ENCODE measurements at places on chromosomes 6 and 20. TPM values are rescaled to one million over a fixed set of nuclear protein-coding genes. Genes with fewer than 3 reads are reported as not detected.

GRCh38 chr6:95546148-95546547 lies 31.2 kb upstream of the MANEA start:
- no peaks in the 10 kb centered on the region for H3K27me3 ChIP-seq
- DNase-seq = no peak
- H3K4me1 ChIP-seq = no peaks in the 10 kb centered on the region
- no peaks in the 10 kb centered on the region for H3K36me3 ChIP-seq

Gene CD93
- total RNA-seq = 206 TPM

- DNase-seq = no peak
- no peaks in the 10 kb centered on the region for H3K36me3 ChIP-seq
- peaks cover 17% of the 10 kb centered on the region for H3K4me1 ChIP-seq
- no peak overlapping the region for H3K27ac ChIP-seq
Observed at GRCh38 chr6:1763404-1763803, 153.7 kb downstream of the FOXC1 start.

Gene C6orf163
- not detected for total RNA-seq

DNA sequence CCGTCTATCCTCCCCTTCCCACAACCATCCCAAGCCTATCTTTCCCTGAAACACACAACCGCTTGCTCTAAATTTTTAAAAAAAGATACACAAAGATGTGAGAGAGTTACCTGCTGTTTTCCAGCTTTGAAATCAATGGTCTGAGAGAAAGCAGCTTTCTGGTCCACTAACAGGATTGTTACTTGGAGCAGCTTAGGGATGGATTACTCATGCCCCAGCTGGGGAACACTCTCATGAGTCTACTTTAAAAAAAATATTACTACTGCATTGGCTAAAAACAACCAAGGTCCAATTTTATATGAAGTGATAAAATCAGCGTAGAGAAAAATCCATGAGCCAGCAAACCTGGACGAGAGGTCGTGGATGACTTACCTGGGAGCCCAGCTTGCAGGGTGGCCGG lies 29.6 kb upstream of the FOXC1 start:
- H3K27ac ChIP-seq = no peak overlapping the region

DNA sequence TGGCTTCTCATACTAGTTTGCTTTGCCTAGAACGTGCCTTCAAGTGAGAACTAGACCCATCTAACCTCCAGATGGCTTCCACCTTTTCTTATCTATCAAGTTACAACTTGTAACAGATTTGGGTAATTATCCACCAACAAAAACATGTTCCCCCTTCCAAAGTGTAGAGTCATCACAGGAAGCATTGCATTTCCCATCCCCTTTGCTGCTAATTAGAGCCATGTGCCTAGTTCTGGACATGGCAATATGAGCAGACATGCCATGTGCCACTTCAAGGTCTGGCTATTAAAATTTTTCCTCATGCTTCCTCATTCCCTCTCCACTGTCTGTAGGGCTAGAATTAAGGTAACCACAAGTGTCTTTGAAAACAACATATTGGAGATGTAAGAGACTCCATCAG lies 814.4 kb downstream of the TENT5A start:
- H3K4me1 ChIP-seq = no peaks in the 10 kb centered on the region
- H3K27ac ChIP-seq = no peak overlapping the region
- H3K36me3 ChIP-seq = no peaks in the 10 kb centered on the region
- no peaks in the 10 kb centered on the region for H3K27me3 ChIP-seq
- no peak for DNase-seq

DNA sequence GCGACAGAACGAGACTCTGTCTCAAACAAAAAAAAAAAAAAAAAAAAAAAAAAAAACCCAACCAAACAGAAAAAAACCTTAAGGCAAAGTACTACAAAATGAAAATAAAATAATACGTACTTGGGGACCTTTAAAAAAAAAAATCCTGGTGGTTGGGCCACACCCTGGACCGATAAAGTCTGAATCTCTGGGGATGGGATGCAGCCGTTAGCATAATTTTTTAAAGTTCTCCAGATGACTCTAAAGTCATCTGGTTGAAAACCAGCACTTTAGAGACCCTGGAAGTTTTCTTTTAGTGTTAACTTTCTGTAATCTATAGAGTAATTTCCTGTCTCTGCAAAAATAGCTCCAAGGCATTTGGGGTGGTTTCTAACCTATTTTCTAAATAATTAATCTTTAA lies 142.9 kb upstream of the SALL4 start:
- DNase-seq = no peak
- H3K36me3 ChIP-seq = no peaks in the 10 kb centered on the region
- no peaks in the 10 kb centered on the region for H3K27me3 ChIP-seq
- no peak overlapping the region for H3K27ac ChIP-seq
- no peaks in the 10 kb centered on the region for H3K4me1 ChIP-seq

DNA sequence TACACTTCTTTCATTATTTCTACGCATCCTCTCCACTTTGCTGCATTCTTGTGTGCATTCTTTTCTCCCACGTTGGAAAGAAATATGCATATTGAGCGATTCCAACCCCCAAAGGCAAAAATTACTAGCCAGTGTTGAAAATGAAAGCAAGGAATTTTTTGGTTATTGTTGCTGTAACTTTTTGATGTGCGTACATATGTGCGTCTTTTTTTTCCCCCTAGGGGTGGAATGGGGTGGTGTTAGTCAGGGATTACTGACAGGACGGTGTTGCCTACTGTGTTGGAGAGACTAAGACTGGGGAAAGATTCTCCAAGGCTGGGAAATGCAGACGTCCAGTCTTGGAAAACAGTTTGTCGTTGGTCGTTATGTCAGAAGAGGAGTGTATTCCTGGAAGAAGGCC lies 44.2 kb upstream of the ESR1 start:
- H3K27me3 ChIP-seq = no peaks in the 10 kb centered on the region
- peak overlapping the region; percentile 50 for H3K4me3 ChIP-seq
- peak overlapping the region; percentile 58 for H3K27ac ChIP-seq
- DNase-seq = no peak
- no peaks in the 10 kb centered on the region for H3K36me3 ChIP-seq

GRCh38 chr6:42093582-42094329 lies 43.4 kb downstream of the TAF8 start:
- no peak overlapping the region for H3K27ac ChIP-seq
- no peaks in the 10 kb centered on the region for H3K36me3 ChIP-seq
- H3K4me1 ChIP-seq = no peaks in the 10 kb centered on the region
- no peak for DNase-seq

DNA sequence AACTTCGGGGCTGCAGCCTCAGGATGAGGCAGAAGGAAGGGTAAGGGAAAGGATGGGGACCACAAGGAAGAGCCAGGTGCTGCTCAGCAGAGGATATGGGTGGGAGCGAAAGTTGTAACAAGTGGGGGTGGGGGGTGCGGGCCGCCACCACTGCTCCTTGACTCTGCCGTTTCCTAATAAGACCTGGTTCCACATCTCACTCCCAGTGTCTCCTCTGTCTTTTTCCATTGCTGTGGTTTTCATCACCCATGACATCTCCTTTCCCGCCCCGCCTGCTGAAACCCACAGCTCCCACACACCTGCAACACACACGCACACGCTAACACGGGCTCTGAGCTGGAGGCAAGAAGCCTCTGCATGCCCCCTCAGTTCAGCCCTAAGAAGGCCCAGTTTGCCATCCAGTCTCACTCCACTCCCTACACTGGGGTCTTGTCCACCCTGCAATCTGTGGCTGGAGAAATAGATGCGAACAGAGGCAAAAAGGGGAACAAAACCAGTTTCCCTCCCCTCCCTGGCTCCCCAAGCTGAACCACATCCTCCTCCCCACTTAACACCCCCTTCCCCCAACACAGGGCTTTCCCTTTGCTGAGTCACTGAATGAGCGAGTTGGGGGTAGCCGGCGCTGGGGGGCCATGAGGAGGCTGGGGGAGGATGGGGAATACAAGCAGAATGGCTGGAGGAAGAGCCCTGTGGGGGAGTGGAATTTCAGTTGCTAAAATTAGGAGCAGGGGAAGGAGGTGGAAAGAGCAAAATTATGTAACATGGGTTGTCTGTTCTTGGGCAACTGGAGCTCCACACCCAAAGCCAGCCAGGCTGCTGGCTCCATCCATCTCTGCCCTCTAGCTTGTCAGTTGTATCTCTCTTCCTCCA lies 11.5 kb downstream of the NFKBIL1 start:
- no peak for DNase-seq
- no peaks in the 10 kb centered on the region for H3K27me3 ChIP-seq
- H3K27ac ChIP-seq = peak overlapping the region; percentile 54

Gene NHSL1
- total RNA-seq = 10.4 TPM

DNA sequence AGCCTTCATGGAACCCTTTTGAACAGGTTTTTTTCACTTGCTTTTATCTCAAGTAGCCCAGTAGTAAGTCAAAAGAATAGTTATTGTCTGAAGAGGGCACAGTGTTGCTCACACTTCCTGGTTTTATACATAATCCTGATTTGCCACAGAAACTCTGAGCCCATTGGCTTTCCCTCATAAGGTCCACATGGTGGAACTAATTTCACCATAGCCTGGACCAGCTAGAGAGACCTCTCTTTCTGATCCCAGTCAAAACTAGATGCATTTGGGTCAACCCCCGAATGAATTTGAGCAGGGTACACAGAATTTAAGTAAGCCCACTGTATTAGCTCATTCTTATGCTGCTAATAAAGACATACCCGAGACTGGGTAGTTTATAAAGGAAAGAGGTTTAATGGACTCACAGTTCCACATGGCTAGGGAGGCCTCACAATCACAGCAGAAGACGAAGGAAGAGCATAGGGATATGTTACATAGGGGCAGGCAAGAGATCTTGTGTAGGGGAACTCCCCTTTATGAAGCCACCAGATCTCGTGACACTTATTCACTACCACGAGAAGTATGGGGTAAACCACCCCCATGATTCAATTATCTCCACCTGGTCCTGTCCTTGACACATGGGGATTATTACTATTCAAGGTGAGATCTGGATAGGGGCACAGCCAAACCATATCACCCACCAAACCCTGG lies 6.2 kb downstream of the RWDD2A start:
- H3K36me3 ChIP-seq = no peaks in the 10 kb centered on the region
- H3K27ac ChIP-seq = no peak overlapping the region
- no peak overlapping the region for H3K4me3 ChIP-seq
- DNase-seq = no peak
- no peaks in the 10 kb centered on the region for H3K4me1 ChIP-seq

DNA sequence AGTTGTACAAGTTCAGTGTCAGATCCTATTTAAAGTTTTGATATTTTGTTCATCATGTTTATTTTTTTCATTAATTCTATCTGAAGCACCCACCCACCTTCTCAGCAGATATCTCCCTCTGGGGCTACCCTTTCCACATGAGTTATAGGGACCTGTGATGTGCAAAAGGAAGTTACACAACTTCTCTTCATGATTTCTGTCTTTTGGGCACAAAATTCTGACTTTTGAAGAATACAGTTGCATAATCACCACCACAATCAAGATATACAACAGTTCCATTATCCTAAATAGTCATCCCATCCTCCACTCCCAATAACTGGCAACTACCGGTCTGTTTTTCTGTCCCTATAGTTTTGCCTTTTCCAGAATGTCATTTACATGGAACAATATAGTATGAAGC lies 13.8 kb upstream of the FUCA2 start:
- DNase-seq = no peak
- H3K4me3 ChIP-seq = no peak overlapping the region
- H3K36me3 ChIP-seq = no peaks in the 10 kb centered on the region
- H3K27me3 ChIP-seq = no peaks in the 10 kb centered on the region
- no peaks in the 10 kb centered on the region for H3K4me1 ChIP-seq

Gene OXT
- total RNA-seq = not detected

GRCh38 chr20:49361862-49362660 lies 84.2 kb upstream of the ZNFX1 start:
- no peaks in the 10 kb centered on the region for H3K36me3 ChIP-seq
- no peak overlapping the region for H3K27ac ChIP-seq

DNA sequence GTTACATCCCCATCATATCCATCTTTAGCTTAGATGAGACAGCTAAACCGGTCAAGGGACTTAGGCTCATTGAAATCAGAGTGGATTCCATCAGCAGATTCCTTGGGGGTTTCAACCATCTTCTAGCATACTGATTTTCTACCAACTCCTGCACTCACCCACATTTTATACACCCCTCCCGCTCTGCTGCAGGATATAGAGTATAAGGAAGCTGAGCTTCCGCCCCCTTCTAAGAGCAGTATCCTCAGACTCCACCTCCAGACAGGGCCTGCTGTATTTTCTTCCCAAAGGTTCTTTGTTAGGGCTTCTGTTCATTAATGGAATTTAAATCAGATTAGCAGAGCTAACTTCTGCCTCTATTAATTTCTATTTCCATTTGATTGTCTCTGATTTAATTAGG lies 9.9 kb upstream of the NHLRC1 start:
- DNase-seq = no peak
- H3K27ac ChIP-seq = no peak overlapping the region
- no peak overlapping the region for H3K4me3 ChIP-seq
- peaks cover 9% of the 10 kb centered on the region for H3K36me3 ChIP-seq

DNA sequence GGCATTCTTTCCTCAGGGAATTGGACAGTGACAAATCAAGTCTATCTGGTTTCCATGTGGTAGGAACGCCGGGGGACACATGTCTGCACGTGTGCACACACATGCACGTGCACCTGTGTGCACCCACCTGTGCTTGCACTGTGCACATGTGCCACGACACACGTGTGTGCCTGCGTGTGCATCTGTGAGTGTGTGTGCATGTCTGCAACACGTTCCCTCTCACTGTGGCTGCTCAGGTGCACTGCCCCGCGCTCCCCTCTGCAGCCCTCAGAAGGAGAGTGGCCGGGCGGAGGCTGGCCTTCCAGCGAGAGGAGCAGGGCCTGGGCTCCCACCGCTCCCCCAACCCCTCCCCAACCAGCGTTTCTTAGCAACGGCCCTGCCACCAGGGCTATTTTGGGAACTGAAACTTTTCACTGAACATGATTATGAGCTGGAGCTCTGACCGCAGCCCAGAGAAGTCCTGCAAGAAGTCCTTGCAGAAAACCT lies 147.8 kb downstream of the PHACTR3 start:
- H3K4me1 ChIP-seq = peaks cover 11% of the 10 kb centered on the region
- H3K27me3 ChIP-seq = no peaks in the 10 kb centered on the region
- no peak overlapping the region for H3K4me3 ChIP-seq
- no peak for DNase-seq

- no peak for DNase-seq
- H3K27me3 ChIP-seq = no peaks in the 10 kb centered on the region
- H3K4me1 ChIP-seq = no peaks in the 10 kb centered on the region
- H3K27ac ChIP-seq = no peak overlapping the region
- no peaks in the 10 kb centered on the region for H3K36me3 ChIP-seq
Observed at GRCh38 chr6:28945349-28945748, 21.6 kb upstream of the TRIM27 start.

DNA sequence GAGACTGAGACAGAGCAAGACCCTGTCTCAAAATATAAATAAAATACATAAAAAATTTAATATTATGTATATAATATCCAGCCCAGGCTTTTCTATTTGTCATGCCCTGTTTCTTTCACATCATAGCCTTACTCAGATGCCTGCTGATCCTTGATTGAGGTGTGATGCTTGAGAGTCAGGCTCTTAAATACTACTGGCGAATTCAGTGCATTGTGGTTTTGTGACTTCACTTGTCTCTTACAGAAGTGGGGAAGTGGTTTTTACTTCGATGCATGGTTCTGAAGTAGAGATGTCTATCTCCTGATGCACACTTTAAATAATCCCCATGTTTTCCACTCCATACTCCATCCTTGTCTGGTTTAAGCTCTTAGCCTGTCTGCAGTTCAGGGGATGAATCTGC lies 29.1 kb downstream of the ASXL1 start:
- no peak overlapping the region for H3K4me3 ChIP-seq
- H3K27ac ChIP-seq = no peak overlapping the region
- no peak for DNase-seq
- H3K4me1 ChIP-seq = no peaks in the 10 kb centered on the region

Gene SOBP
- 5.4 TPM for total RNA-seq
